ENCODE measurements at places on chromosomes 5 and 9. TPM values are rescaled to one million over a fixed set of nuclear protein-coding genes. Genes with fewer than 3 reads are reported as not detected.

- DNase-seq = no peak
These were observed 69.2 kb downstream of the SH3PXD2B start for GRCh38 chr5:172385010-172385563.

The TMC1 gene
- 0.44 TPM for total RNA-seq

The ANKRD34B gene
- total RNA-seq = not detected

GRCh38 chr5:143931986-143932385 lies 120.0 kb downstream of the HMHB1 start:
- no peak for DNase-seq

The ARL14EPL gene
- total RNA-seq = not detected

DNA sequence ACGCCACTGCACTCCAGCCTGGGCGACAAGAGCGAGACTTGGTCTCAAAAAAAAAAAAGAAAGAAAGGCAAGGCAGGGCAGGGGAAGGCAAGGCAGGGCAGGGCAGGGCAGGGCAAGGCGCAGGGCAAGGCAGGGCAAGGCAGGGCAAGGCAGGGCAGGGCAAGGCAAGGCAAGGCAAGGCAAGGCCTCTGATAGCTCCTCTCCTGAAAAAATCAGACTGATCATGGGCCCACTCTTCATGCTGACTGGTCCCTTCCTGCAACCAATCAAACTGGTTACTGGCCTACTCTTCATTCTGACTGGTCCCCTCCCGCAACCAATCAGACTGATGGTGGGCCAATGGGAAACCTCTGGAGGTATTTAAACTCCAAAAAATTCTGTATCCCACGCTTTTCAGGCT lies 3.4 kb upstream of the ZBTB5 start:
- DNase-seq = no peak

DNA sequence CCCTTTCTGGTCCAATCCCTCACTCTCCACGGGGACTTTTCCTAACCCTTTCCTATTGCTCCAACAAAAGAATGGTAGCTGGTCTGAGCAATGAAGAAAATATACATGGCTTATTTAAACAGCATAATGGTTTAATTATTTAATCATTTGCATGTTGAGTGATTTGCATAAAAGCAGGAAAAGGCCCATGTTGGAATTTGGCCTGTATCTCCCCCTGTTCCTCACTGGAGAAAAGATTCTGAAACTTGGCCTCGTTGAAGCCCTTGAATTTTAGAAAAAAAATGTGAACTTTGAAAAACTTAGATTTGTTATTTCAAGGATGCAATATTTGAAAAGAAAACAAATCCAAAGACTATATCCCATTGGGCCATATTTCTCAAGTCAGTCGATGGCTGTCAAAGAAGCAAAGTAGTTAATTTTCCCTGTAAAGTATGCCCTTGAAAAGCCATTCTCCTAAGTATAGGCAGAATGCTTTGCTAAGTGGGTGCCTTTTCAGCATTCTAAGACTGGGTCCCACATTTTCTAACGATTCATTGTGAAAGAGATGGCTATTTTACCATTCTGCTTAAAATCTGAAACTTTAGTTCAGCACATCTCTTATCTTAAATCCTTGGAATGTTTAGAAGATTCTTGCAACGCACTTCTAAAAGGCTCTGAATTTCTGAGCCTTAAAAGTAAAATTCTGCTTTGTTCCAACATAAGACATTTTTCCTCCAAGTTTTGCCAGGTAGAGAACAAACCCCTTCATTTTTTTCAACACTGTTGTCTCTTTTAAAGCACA lies 428.8 kb downstream of the ARHGEF28 start:
- no peak for DNase-seq

DNA sequence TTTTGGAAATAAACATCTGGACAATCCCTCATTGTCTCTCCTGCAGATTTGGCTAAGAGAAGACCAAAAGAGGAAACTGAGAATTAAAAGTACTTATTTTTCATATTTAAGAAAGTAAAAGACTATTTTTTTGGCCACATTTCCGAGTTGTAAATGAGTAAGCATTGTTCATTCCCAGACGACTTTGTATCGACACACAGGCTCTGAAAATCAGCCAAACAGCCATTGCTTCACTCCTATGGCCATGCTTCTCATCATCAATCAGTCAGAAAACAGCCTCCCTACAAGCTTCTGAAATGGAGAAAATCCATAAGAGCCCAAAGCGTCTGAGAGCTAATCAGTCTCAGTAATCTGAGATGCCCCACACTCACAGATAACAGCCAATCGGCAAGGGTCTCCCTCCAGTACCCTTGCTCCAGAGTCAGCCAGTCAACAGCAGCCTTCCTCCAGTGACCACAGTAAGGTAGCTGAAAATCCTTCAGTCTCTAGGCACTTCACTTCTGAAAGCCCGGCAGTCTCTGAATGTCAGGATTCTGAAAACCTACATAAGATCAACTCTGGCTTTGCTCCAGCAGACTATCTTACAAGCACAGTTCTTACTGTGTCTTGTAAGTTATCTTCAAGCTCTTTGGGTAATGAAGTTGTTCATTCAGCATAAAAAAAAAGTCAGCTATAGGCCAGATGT lies 30.9 kb downstream of the CDO1 start:
- no peak for DNase-seq

- no peak for DNase-seq
These were observed 51.8 kb downstream of the ELAVL2 start for GRCh38 chr9:23774266-23774665.

GRCh38 chr9:17656889-17657288 lies 78.0 kb downstream of the SH3GL2 start:
- no peak for DNase-seq

DNA sequence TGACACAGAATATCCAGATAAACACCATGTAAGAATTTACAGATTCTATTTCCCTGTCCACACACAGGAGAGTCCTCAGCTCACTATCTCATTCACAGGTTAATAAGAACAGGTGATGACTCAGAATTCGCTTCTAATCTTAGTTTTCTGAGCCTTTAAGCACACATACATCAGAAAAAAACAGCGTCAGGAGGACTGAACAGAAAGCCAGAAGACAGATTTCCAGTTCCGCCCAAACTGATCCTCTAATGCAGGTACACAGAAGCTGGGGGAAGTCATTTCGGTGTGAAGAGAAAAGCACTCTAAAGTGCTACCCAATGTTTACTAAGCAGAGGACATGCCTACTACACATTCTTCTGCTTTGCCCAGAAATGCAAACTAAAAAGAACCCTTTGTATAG lies 1.6 kb downstream of the CEMIP2 start:
- DNase-seq = no peak

DNA sequence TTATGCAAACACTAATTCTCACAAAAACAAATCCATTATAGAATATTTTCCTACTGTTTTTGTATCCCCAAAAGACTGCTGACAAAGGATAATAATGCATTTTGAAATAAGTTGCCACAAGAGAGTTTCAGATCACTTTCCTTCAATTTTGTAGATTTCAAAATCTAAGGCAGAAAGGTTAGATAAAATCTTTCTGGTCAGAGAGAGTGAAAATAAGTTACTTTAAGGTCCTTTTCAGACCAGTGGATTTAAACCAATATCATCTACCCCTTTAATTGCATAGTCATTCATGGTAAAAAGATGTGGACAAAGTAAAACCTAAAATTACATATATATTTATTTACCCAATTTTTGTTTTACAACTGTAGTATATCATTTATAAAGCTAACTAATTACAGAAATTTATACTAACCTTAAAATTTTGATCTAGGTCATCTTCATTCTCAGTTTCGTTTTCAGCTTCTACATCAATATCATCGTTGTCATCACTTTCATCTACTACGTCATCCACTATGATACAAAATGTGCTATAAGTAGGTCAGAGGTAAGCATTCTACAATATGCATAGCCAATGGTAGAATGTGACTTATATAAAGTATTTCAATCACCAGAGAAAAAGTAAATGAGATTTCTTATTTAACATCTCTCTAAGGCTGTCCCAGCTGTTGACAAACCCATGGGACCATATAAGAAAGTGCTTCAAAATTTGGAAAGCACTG lies 95.7 kb downstream of the AGTPBP1 start:
- no peak for DNase-seq

GRCh38 chr5:133240425-133241091 lies 188.7 kb downstream of the HSPA4 start:
- no peak for DNase-seq

The PTGER4 gene
- total RNA-seq = 70.7 TPM

- no peak for DNase-seq
These were observed 560.6 kb downstream of the PRR16 start for GRCh38 chr5:121024416-121025311.

The STK10 gene
- total RNA-seq = 45.6 TPM

GRCh38 chr9:22201256-22201655 lies 192.2 kb upstream of the CDKN2B start:
- DNase-seq = no peak

The TEX48 gene
- not detected for total RNA-seq

- DNase-seq = no peak
These were observed 57.5 kb upstream of the ADRB2 start for GRCh38 chr5:148768806-148769415.

DNA sequence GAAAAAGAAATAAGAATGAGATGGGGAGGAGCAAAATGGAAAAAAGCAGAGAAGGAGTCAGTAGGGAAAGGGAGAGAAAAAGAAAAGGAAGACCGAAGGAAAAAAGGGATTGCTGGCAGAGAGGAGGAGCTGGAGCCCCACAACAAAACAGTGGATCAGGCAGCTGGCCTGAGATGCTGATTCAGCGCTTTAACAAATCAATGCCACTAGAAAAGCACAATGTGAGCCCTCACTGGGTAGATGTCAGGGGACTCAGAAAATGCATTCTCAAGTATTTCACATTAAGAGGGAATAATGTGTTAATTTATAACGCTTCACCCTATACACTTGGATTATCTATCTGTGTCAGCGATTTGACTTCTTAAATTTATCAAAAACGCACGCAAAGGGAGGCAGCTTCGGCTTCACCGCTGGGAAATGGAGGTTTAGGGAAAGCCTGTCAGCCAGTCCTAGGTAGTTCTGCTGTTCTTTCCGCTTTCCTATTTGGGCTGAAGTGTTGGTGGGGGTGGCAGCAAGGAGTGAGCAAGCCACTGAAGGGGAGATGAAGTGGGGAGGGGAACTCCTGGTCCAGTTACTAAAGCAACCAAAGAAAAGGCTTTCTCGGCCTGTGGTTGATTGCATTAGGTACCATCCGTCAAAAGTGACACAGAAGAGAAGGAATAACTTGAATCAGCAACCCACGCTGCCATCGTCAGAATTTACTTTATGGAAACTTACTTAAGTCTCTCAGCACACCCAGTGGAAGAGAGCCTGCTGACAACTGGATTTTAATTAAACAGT lies 161.6 kb downstream of the BNC2 start:
- no peak for DNase-seq

The DEPDC1B gene
- total RNA-seq = 3.6 TPM

The PTBP3 gene
- total RNA-seq = 46.5 TPM

- no peak for DNase-seq
These were observed 132.9 kb downstream of the MVB12B start for GRCh38 chr9:126459546-126459945.

- no peak for DNase-seq
These were observed 6.8 kb downstream of the CA9 start for GRCh38 chr9:35680331-35681105.

GRCh38 chr5:80039650-80040049 lies 4.5 kb downstream of the THBS4 start:
- DNase-seq = no peak

The KIAA0825 gene
- 11.8 TPM for total RNA-seq

The SEMA4D gene
- total RNA-seq = 25.3 TPM

GRCh38 chr9:110073356-110073905 lies 134.5 kb downstream of the C9orf152 start:
- no peak for DNase-seq

DNA sequence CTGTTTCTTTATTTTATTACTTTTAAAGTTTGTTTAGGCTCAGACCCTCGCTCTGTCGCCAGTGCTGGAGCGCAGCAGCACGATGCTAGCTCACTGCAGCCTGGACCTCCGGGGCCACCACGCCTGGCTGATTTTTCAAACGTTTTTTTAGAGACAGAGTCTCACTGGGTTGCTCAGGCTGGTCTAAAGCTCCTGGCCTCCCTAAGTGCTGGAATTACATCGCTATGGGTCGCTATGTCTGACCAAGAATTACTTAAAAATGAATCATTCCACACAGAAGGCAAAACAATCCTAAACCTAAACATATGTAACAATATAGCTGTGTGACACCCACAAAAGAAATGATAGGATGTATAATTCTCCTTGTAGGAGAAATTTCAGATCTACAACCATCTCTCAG lies 86.9 kb upstream of the SIMC1 start:
- DNase-seq = no peak

The SLC9A3 gene
- 12.6 TPM for total RNA-seq

DNA sequence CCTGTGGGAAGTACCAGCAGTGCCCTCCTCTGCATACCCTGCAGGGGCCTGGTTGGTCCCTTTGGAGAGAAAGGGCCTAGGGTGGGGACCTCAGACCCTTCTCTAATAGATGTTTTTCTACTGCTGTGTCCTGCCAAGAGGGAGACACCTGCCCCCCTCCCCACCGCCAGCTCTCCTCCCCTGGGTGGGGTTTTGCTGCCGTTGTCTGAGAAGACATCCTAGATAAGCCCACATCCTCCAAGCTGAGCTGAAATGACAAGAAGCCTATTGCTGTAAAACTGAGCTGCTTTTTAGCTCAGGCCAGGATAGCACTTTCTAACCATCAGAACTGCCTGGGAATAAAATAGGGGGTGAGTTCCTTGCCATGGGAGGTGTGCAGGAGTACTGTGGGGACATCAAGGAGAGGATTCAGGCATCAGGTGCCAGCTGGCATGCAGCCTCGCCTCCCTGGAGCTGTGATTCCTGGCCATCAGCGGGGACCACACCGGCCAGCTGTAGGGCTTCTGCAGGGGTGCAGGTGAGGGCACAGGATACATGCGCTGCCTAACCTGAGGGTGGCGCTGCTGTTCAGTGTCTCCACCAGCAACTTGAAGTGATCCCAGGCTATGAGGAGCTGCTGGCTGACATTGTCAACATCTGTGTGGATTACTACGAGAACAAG lies 37.9 kb downstream of the CYFIP2 start:
- no peak for DNase-seq

The CDX1 gene
- 2.5 TPM for total RNA-seq

GRCh38 chr5:75522025-75522424 lies 10.3 kb downstream of the POLK start:
- no peak for DNase-seq

The SHISAL2B gene
- total RNA-seq = not detected

DNA sequence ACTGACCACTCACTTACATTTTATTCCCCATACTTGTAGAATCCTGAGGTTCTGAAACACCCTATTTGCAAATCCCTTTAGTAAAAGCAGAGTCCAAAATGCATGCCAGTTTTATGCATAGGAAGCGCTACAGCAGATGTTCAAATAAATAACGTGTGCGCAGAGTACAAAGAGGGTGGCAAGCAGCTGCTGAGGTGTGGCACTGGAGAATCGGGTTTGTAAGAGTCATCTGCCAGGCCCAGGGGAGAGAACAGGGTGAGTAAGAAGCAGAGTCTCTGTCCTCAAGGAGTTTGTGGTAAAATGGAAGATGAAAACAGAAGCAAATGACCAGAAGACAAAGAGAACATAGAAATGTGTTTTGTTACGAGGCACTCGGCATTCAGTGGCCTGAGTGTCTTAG lies 288.8 kb downstream of the GLIS3 start:
- no peak for DNase-seq

DNA sequence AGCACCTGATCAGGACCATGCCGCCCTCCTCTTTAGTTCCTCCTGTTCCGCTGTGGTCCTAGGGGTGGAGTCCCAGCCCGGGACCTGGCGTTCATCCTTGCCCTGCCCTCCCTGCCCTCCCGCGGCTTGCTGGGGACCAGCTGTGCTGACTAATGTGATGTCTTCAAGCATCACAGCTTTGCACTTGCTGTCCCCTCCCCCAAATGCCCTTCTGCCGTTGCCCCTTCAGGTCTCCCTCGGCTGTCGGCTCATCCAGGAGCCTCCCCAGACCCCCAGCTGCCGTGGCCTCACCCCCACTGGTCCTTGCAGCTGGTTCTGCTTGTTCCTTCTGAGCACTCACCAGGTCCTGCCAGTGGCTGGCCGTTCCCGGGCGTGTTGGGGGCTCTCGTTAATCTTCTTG lies 19.9 kb downstream of the RXRA start:
- no peak for DNase-seq

The CDH9 gene
- total RNA-seq = not detected

All from tibial nerve (tissue), 4 donors.